ENCODE measurements at places on chromosomes 2 and 18. TPM values are rescaled to one million over a fixed set of nuclear protein-coding genes. Genes with fewer than 3 reads are reported as not detected.

Gene LIMS3
- total RNA-seq = not detected

Gene AQP12A
- not detected for total RNA-seq

Gene EVA1A
- total RNA-seq = 7.8 TPM

Gene ICA1L
- total RNA-seq = 1.8 TPM

Gene MEP1B
- not detected for total RNA-seq

Gene GRB14
- total RNA-seq = 4.5 TPM

All from A549 treated with Mapracorat at 1 μM for 4 hours (cell line).